ENCODE measurements at places on chromosomes 3 and 15. TPM values are rescaled to one million over a fixed set of nuclear protein-coding genes. Genes with fewer than 3 reads are reported as not detected.

DNA sequence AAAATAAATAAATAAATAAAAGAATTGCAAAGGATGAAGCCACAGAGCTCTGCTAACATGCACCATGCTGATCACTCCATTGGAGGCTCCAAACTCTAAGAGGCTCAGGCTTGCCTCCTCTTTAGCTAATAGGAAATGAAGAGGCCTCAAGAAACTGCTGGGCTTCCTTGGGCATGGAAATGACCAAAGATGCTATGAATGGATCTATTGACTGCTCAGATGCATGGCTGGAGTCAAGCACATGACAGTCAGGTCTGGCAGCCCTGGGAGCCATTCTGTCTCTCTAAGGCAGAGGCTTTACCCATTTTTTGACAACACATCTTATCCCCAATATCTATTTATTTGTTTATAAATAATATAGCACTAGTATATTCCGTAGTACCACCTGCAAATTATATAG, 5.3 kb upstream of the LIPC start:
- no peak for DNase-seq

DNA sequence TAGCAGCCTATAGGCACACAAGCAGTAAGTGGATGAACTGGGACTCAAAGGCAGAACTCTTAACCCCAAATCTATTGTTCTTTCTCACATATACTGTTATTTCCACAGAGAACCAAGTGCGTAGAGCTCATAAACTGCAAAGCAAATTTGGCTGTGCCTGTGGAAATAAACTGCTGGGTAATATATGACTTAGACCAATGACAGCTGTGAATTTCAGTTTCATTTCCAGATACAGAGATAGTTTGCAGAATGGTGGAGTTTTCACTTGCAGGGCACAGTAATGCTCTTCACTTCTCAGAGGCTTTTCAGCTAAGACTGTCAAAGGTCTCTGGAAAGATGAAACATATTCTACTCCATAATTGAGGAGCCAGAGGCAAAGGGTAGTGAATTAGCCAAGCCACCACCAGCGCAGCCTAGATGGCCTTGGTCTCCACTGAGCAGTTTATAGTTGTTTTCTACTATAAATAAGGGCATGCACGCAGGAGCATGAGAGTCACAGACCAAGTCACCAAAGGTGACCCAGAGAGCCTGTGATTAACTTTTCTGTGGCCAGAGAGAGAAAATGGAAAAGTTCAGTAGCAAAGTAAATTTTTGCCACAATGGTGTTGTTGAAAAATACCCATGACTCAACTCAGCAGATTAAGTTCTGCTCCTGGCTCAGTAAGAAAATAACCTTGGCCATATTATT, 180.7 kb upstream of the GRM7 start:
- no peak for DNase-seq

- no peak for DNase-seq
Measured at GRCh38 chr3:108006881-108007331, 83.9 kb downstream of the CD47 start.

RASGRP1 gene
- total RNA-seq = 25.9 TPM

GRCh38 chr3:86961297-86961696, 29.7 kb downstream of the VGLL3 start:
- no peak for DNase-seq

DNA sequence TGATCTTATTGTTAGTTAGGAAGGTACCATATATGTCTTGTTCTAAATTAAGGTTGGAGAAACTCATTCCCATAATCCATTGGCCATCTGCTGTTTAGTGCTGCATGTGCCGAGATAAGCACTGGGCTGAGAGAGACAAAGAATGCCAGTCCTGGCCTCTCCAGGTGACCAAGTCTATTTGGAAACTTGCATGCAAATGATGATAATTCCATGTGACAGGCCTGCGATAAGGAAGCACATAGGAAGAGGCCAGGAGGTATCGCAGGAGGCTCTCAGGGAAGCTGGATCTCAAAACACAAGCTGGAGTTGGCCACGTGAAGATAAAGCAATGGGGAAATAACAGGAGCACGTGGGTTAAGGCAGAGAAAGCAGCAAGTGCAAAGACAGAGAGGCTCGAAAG, 39.7 kb downstream of the MYO5C start:
- DNase-seq = no peak
